ENCODE measurements at places on chromosomes 6 and 20.

- DNase-seq: no peak
Observed at GRCh38 chr20:14561741-14562221, 224.4 kb upstream of the FLRT3 start.

- DNase-seq: no peak
Observed at GRCh38 chr6:109034526-109034925, 60.1 kb downstream of the SESN1 start.

GRCh38 chr6:41460742-41461336, 85.3 kb upstream of the FOXP4 start:
- DNase-seq: no peak

DNA sequence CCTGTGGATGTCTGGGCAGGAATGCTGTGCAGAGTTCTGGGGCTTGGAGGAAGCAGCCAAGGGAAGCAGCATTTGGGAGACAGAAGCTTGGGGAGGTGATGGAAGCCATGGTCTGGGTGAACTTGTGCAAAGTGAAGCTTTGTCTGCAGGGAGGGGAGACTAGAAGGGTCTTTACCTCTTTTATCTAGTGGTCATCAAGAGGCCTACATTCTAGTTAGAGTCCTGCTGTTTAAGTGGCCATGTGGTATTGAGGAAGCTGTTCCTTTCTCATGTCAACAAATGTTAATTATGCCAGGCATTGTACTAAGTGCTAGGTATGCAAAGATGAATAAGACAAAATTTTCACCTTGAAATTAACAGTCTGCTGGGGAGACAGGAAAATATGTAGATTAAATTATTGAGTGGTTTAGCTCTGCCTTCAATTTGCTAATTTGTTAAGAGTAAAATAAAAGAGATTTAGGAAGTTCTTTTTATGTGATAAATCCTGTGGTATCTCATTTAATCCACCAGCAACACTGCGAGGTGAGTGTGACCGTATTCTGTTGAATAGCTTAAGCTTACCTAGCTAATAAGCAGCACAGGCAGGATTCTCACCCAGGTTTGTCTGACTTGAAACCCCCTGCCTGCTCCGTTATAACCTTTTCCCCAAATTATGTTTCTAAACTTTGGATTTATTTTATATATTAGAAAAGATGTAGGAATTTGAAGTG, 43.1 kb downstream of the ARID1B start:
- no peak for DNase-seq

- DNase-seq: no peak
Observed at GRCh38 chr20:49039854-49040253, 6.3 kb upstream of the CSE1L start.

DNA sequence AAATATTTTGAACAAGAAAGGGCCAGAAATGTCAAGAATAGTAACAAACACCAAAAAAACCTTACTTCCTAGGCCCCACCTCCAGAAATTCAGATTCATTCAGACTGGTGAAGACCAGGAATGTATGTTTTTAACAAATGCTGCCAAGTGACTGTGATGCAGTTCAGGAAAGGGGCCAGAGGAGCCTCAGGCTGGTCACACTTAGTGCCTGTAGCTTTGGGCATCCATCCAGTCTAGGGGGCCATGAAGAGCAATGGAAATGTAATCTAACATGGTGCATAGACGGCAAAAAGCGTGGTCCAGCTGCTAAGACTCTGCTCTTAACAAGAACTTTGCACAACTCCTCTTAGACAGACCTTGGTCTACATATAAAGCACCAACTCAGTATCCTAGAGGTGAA, 7.1 kb downstream of the GJA1 start:
- no peak for DNase-seq

- no peak for DNase-seq
Observed at GRCh38 chr6:158207422-158207788, 39.3 kb downstream of the GTF2H5 start.

- DNase-seq: no peak
Observed at GRCh38 chr6:170058878-170059485, 231.9 kb downstream of the DLL1 start.

- DNase-seq: no peak
Observed at GRCh38 chr20:61112515-61112914, 139.5 kb upstream of the CDH4 start.

GRCh38 chr6:157841211-157841840, 18.3 kb downstream of the SNX9 start:
- peak; percentile 59 for DNase-seq

DNA sequence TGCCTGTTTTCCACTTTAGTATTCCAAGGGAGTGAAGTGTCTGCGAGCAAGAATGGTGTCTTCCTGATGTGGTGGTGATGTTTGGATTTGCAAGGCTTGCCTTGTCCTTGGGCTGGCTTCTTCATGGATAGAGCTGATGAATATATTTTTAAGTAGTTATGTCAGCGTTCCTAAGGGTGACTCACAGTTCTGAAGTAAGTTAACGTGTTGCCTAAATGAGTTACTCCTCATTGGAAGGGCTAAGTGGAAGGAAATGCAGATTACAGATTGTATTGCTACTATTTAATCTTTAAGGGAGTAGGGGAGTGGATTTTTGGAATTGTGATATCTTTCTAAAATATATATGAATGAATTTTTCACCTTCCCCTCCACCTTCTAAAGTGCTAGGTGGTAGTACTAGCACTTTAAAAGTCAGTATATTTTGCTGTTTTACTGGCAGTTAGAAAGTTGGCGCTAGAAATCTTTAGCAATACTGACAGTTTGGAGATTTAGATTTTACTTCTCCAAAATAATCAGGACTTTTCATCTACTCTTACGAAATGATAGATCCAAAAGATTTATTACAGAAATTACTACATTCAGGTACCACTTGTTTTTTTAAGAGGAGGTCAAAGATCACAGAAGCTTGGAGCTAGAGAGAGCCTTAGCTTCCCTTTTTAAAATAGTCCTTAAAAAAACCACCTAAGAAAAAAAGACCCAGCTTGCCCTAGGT, 197.4 kb downstream of the JARID2 start:
- no peak for DNase-seq

- no peak for DNase-seq
Observed at GRCh38 chr6:69894578-69895347, 28.4 kb downstream of the COL19A1 start.

DNA sequence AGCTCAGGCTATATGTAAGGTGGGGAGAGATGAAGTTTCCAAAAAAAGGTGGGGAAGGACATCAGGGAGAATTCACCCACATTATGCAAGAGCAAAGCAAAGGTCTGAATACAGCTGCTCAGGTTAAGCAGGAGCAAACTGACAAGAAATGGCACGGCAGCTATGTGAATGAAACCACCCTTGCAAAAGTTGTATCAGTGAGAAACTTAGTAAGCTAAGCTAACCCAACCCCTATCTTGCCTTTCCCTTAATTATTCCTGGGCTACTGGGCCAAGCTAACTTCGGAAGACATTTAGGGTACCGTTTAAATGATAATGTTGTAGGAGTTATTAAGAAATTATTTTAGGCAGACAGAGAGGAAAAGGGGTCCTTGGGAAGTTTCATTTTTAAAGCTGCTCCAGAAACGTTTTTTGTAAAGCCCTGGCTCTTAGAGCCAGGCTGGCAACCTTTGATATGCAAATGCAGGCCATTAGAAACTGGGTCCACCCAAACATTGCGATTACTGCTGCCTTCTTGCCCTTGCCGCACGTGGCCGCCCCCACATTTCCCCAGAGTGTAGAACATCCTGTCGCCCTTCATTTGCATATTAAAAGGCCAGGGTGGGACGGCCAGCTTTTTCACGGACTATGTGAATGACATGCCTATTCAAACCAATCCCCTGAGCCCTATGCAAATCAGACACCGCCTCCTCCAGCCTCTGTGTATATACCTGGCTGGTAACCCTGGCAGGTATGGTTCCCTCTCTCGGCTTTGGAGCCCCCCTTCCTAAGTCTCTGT, 60.5 kb upstream of the SAMD5 start:
- no peak for DNase-seq

DNA sequence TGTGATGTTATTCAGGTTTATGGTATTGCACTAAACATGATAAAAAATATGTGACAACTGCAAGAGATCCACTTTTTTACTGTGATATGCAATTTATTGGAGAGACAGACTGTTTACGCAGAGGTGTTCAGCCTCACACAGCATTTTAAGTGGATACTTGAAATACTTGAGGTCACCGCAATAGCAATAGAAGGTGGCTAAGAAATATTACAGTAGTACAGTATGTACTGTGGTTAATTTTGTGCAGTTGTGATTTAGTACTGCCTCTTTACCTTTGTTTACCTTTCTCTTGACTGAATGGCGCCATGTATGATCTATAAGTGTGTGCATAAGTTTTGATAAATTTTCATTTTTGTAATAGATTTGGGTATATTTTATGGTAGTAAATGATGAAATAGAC, 17.4 kb downstream of the MACROD2 start:
- DNase-seq: no peak

GRCh38 chr6:118514689-118515088, 33.4 kb upstream of the PLN start:
- no peak for DNase-seq
